ENCODE measurements at places on chromosomes 3 and 15.

- DNase-seq = no peak
Measured at GRCh38 chr15:88574655-88575054, 28.2 kb upstream of the DET1 start.

DNA sequence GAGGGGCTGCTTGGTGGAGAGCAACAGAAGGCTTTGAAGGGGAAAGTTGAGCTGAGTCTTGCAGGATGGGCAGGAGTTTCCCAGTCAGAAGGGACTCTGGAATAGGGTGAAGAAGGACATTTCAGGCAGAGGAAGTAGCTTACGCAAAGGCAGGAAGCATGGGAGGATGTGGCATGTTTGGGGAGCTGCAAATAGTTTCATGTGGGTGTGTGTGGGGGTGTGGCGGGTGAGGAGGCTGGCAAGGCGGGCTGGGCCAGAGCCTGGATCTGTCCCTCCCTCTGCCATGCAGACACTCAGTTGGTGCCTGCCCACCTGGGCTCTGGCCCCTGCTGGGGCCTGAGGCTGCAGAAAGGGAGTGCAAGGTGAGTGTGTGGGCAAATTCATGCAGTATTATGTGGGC, 10.4 kb downstream of the TEX264 start:
- DNase-seq = no peak

DNA sequence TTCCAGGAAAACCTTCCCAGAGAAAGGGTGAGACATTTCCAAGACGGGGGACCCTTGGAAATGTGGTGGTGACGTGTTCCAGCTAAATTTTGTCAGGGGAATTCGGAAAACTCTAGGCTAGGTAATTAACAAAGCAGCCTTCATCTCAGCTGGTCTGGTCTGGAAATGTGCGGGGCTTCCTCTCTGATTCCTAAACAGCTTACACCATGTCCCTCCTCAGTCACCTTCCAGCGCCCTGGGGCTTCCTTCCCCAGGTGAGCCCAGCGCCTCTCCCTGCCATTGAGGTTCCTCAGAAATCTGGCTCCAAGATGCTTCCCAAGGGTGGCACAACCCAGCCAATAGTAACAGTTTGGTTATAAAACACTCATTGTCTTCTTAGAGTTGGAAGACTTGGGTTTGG, 571 bp downstream of the ACAD9 start:
- no peak for DNase-seq

GRCh38 chr15:99052205-99052604, 44.6 kb upstream of the PGPEP1L start:
- no peak for DNase-seq

DNA sequence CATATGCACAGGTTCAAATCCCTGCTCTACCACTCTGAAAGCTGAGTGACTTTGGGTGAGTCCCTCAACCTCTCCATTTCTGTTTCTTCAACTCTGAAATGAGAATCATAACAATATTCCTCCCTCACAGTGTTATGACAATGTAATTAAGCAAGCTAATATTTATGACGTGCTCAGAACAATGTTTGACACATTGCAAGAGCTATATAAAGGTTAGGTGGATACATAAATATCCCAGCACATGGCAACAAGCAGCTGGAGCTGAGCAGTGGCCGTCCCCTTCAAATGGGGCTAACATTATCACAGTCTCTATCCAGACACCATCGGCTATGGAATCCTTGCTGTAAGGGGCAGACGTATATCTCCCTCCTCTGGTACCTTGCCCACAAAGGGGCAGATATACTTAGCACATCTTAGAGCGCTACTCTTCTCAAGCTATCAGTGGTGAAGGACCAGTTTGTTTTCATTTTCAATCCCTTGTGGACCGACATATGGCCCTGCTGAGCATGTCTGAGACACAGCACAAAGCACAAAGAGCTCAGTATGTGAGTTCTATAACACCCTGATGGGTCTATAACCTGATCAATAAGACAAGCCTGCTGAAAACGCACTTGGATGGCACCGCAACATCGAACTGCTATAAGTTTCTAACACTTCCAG, 80.9 kb downstream of the PRICKLE2 start:
- DNase-seq = no peak

DNA sequence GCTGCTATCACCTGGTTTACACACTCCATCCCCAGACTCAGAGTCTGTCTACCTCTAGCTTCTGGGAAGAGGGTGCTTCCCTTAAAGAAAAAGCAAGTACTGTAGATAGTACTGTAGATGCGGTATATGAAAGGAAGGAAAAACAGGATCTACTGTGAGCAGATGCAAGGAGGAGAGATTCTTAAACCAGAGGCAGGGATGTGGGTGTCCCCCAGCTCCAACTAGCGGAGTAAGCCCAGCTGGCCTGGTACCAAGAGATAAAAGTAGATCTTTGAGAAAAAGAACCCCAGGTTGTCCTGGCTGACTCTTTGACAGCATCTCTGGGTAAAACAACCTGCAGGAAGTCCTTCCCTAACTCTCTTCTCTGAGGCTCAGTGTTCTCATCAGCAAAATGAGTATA, 523.7 kb upstream of the PROK2 start:
- DNase-seq = no peak

DNA sequence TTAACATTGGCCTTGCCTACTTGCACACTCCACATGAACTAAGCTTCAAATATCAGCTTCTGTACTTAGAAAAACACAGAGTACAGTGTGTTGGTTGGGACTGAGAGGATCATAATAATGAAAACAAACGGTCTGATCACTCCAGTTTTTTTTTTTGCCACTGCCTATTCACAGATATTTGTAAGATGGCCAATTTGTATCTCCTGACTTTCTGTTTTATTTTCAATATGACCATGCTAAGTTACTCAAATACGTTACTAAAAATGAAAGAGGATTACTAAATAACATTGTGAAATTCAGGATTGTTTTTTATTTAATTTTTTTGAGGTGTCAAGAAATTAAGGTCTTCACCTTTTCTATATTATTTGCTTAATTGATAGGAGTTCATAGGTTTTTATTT, 595.1 kb downstream of the TUSC7 start:
- DNase-seq = no peak
